NCI-H187 treated with DMSO at 0.1 percent for 48 hours (cell line): ENCODE measurements at places on chromosomes 12 and 14.

DNA sequence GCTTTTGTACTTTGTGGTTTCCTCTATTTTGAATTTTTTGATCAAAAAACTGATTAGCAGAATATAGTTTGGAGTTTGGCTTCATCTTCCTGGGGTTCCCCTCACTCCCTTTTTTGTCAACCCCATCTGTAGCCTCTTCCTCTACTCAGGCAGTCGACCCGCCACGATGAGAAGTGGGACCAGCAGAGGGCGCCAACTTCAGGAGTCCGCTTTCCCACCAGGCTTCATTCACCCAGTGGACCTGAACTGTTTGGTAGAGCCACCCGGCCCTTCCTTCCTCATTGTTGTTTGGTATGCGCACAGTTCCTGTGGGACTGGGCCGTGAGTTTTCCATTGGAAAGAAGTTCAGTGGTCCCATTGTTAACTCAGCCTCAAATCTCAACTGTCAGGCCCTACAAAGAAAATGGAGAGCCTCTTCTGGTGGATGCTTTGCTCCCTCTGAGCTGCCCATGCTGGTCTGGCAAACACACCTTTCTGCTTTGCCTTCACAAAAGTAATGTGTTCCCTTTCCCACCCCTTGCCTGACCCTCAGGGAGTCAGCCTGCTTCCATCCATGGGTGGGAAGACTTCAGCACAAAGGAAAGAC lies 21.7 kb downstream of the TMBIM6 start:
- no peak for DNase-seq

- no peak for DNase-seq
These were observed 184.3 kb downstream of the CCDC91 start for GRCh38 chr12:28374556-28374955.

- DNase-seq, result no peak
These were observed 59.6 kb upstream of the INSM2 start for GRCh38 chr14:35474323-35474722.

DNA sequence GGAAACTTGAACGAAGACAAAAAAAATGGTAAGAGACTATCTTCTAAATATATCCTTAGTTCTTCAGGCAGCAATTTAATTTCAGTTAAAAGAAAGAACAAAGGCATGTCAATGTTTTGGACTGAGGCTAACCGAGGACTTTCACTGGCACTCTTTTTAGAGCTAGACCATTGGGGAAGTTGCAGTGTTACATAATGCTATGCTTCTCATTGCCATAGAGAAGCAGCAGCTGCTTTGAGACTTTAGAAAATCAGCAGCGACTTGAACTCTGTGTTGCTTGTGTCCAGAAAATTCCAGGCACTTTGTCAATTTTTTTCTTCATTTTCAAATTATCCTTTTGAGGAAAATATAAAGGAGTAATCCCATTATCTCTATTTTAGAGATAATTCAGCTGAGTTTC lies 964.2 kb downstream of the NRXN3 start:
- no peak for DNase-seq

GRCh38 chr14:65832431-65833266 lies 420.1 kb downstream of the FUT8 start:
- no peak for DNase-seq

GRCh38 chr14:99234961-99235571 lies 36.9 kb downstream of the BCL11B start:
- no peak for DNase-seq

GRCh38 chr14:90398315-90398839 lies 1.5 kb downstream of the CALM1 start:
- DNase-seq, result no peak

- DNase-seq, result peak; percentile 39
These were observed 320.6 kb downstream of the RAD51B start for GRCh38 chr14:68140076-68140741.

DNA sequence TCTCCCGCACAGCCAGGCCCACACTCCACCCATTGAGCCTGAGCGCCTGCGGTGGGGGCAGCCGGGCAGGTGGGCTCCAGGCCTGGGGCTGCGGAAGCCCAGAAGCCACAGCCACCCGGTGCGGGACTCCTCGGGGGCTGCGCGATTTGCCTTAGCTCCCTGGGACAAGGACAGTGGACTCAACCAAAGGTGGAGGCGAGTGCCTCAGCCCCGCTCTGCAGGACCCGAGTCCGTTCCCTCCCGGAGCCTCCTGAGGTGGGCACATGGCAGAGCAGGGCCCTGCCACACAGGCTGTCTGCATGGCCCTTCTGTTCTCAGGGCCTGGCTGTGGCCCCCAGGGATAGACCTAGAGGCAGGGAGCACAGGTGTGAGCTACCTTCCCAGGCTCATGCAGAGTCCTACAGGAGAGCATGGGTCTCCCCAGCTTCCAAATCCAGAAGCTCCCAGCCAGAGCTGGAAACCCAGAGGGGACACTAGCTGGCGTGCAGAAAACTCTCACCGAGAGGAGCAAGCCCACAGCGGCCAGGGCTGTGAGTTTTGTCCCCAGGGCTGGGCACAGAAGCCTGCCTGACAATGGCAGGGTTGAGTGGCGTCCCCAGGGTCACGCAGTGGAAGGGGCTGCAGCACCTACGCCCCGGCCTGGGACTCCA lies 22.2 kb upstream of the LRTM2 start:
- no peak for DNase-seq

DNA sequence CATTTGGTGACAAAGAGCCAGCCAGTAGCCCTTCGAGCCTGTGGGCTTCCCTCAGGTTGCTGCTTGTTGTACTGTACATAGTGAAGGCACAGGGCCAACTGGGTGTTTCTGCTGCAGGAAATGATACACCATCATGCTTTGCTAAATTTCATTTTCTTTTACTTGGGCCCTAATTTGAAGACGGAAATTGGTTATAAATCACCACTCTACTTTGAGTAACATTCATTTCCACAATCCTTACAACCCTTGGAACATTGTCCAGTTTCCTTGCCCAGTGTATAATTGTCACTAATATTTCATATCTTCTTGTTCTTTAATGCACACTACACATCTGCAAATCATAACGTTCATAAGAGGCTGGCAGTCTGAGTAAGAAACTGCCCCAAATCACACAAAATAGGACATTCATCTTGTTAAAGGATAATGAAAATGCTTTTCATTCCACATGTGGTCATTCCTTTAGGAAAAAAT lies 30.2 kb downstream of the MSRB3 start:
- no peak for DNase-seq

- DNase-seq, result no peak
These were observed 183.0 kb upstream of the CAND1 start for GRCh38 chr12:67086116-67086515.

- no peak for DNase-seq
These were observed 14.4 kb downstream of the TEAD4 start for GRCh38 chr12:2973566-2973965.

- no peak for DNase-seq
These were observed 370.2 kb upstream of the FLRT2 start for GRCh38 chr14:85159726-85160125.

GRCh38 chr12:92197815-92198214 lies 52.2 kb upstream of the BTG1 start:
- no peak for DNase-seq

DNA sequence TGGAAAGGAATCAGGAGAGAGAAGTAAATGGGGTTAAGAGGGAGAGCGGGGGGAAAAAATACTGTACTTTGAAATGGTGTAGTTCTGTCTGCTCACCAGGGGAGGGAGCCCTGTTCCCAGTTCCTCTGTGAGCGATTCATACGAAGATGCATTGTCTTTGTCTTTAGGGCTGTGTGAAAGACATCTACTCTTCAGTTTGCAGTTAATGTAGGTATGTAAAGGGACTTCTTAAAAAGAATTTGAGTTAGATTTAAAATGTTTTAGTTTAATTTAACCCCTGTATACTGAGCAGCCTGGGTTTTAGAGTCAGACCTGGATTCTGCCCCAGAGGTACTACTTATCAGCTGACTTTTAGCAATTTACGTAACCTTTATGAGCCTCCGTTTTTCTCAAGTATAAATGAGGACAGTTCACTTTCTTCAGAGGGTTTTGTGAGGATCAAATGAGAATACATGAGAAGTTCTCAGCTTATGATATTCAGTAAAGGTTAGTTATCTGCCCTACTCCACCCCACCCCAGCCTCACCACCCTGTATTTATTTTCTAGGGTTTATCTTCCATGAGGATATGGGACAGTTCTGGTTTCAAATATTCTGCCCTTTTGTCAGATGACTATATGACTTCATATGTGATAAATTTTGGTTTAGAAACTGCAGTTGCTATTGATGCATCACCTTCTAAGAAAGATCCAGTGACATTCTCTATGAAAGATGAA lies 82.5 kb upstream of the EVL start:
- DNase-seq, result peak; percentile 41

- no peak for DNase-seq
These were observed 55.2 kb downstream of the RASSF3 start for GRCh38 chr12:64665514-64665913.

DNA sequence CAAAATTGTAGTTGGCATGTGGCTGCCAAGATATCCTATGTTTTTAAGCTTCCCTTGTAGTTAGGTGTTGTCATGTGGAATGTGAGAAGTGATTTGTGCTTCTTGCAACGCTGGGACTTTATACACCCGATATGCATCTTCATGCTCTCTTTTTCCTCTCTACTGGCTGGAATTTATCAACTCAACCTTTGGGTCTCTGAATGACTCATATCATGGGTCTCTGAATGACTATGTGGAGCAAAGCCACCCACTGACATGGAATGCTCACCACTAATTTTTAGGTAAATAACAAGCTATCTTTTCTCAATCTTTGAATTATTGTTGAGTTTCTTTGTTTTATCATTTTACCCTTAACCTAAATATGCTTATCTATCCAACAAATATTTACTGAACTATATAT lies 144.6 kb downstream of the ATP23 start:
- no peak for DNase-seq

DNA sequence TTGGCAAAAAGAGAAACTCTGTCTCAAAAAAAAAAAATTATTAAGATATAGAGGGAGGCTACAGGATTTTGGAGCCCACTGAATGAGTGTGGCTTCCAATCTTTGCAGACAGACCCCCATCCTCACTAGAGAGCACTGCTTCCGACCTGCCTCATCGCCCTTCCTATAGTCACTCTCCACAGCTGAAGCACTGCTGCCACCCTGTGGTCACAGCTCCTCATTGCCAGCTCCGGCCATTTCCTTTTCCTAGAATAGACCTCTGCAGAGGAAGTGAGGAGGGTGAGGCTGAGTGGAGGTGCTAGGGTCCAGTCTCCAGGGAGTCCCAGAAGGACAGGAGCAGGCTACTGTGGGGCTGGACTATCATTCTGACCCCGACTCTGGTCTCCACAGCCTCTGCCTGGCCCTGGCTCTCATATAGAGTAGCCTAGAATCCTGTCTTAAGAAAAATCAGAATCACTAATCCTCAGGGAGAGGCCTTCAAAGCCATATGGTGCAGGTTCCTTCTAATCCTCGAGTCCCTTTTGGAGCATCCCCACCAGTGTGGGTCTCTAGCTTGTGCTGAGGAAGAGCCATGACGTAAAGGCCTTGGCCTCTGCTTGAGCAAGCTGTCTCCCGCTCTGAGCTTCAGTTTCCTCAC lies 1.4 kb upstream of the NPFF start:
- peak; percentile 42 for DNase-seq

- peak; percentile 29 for DNase-seq
These were observed 103.0 kb downstream of the C12orf42 start for GRCh38 chr12:103392722-103393121.

GRCh38 chr14:59582161-59582560 lies 5.5 kb upstream of the CCDC175 start:
- no peak for DNase-seq

- DNase-seq, result no peak
These were observed 166.6 kb upstream of the PELI2 start for GRCh38 chr14:55951341-55952206.

DNA sequence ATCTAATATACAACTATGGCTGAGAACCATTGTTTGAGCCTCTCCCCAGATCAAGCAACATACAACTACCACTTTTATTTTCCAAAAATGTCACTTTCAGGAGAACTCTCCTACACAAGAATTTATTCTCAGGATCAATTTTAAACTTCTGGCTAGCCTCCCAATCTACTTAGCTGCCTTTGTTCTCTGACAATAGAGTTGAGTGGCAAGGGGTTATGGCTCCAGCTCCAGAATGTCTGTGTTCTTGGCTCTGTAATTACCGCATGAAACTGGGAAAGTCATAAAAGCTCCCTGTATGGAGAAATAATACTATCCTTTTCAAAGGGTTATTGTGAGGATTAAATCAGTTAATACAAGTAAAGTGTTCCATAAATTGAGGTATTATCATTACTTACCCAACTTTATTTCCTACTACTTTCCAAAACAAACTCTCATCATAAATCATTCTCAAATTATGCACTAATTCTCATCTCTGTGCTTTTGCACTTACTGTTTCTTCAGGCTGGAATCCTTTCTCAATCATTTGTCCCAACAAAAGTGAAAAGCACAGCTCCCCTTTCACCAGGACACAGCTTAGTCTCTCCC lies 121.9 kb downstream of the GARIN6 start:
- no peak for DNase-seq

GRCh38 chr14:105281371-105282097 lies 19.3 kb downstream of the BRF1 start:
- DNase-seq, result no peak

GRCh38 chr12:109153821-109154441 lies 37.5 kb downstream of the ACACB start:
- DNase-seq, result no peak

GRCh38 chr14:62253171-62253570 lies 491.0 kb downstream of the SNAPC1 start:
- DNase-seq, result no peak

- DNase-seq, result no peak
These were observed 116.5 kb downstream of the GPHN start for GRCh38 chr14:66624336-66624937.

DNA sequence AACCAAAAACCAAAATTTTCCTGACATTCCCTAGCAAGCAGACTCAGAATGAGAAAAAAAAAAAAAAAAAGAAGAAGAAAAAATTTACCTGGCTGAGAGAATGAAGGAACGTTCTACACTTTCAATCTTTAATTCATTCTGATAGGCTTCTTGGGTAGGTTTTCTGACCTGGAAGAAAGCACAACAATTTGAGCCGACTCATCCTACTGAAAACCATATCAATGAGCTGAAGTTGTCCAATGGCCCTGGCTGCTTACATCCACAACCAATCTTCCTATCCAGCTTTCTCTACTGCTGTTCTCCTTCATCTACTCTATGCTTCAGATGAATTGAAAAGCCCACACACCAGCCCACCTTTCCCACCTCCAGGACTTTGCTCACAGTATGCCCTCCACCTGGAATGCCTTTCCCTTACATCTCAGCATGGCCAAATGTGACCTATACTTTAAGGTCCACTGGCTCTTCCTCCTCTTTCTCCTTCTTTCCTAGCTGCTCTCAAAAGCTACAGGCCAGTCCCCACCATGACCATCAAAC lies 31.6 kb upstream of the NR2C1 start:
- DNase-seq, result no peak

GRCh38 chr12:89016970-89017778 lies 335.1 kb downstream of the DUSP6 start:
- DNase-seq, result peak; percentile 69

- no peak for DNase-seq
These were observed 69.4 kb downstream of the ATXN2 start for GRCh38 chr12:111529424-111530368.
